Kasumi-1 (cell line): ENCODE measurements at places on chromosomes 13 and 19.

- DNase-seq: no peak
Observed at GRCh38 chr13:30639671-30640070, 22.0 kb downstream of the USPL1 start.

GRCh38 chr13:25744178-25744577 lies 307.6 kb downstream of the SHISA2 start:
- no peak for DNase-seq

DNA sequence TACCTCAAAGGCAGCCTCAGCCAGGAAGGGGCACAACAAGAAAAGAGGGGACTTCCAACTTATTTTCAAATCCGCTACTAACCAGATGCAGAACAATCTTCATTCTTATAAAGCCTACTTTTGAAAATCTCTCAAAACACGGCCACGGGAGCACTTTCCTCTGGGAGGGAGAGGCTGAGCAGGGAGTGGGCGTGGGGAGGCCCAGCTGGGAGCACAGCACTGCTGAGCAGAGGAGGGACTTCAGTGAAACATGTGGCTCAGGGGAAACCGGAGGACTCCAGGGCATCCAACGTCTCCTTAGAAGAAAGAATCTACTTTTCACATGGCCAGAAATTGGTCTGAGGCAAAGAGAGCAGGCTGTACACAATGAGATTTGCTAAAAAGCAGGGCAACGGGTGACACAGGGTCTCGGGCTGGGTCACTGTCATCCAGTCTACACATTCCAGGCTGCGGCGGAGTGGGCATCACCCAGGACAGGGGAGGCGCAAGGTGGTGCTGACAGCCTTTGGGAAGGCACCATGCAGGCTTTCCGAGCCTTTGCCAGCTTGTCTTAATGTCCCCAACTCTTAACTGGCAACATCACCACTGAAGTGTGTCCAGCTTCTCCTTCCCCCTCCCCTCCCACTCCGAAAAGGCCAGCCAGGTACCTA lies 117.1 kb downstream of the STK24 start:
- no peak for DNase-seq

- no peak for DNase-seq
Observed at GRCh38 chr19:7540761-7541474, 5.4 kb downstream of the PNPLA6 start.

DNA sequence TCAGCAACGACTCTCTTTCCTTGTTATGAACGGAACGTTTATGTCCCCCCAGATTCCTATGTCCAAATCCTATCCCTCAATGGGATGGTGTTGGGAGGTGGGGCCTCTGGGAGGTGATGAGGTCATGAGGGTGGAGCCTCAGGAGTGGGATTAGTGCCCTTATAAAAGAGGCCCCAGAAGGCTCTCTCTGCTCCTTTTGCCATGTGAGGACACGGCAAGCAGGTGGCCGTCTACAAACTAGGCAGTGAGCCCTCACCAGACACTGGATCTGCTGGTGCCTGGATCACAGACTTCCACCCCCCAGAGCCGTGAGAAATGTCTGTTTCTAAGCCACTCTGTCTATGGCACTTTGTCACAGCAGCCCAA lies 53.2 kb downstream of the EPS15L1 start:
- DNase-seq: no peak

DNA sequence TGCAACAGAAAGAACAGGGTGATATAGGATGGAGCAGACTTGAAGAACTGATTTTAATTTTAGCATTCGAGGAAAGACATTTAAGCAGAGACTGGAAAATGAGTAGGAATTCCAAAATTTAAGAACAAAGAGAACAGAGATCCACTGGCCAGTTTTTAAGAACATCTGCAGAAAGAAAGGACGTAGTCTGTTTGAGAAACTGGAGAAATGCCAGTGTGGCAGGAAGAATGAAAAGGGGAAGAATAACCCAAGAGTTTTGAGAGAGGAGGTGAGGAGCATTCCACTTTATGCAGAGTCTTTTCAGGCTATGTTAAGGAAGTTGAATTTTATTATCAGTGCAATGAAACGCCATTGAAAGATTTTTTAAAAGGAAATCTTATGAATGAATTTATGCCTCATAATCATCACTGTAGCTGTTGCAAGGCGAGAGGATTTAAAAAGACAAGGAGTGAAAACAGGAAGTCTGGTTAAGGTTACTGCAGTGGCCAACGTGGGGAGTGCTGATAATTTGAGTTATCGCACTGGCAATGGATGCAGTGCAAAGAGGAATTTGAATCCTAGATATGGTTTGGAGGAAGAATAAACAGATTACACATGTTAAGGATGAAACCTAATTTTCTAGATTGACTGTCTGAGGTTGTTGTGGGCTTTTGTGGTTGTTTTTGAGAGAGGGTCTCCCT lies 253.8 kb downstream of the DACH1 start:
- peak; percentile 87 for DNase-seq

DNA sequence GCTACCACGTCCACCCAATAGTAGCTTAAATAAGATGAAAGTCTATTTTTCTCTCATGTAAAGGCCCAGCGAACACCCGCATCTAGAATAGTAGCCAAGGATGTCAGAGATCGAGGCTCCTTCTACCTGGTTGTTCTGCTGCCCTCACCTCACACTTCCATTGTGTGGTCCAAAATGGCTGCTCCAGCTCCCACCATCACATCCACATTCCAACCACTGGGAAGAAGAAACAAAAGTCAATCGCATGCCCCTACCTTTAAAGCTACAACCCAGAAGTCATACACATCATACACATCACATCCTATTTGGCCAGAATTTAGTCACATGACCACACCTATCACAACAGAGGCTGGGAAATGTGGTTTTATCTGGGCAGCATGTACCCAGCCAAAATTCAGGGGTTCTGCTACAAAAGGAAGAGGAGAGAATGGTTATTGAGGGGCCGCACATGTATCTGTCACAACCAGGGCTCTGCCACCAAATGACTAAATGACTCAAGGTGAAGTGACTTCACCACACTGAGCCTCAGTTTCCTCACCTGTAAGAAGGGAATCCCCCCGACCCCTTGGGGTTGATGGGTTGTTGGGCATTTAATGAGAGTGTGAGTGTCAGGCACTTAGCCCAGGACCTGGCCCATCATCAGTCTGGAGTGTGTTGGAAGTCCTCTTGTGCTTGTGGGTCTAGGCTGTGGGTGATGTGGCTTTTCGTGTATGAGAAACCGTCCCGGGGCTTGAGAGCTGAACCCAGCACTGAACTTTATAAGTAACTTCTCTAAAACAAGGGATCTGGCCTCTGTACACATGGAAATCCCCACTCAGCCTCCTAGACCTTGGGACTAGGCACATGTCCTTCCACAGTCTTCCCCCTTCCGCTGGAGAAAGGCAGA lies 10.2 kb upstream of the CBLC start:
- DNase-seq: no peak

- DNase-seq: peak; percentile 95
Observed at GRCh38 chr13:45341034-45341798, at the start of gene TPT1. Gene TPT1, minus strand, starts transcription at chr13:45341183. Its CDS starts 114 bp downstream, at chr13:45341069.

DNA sequence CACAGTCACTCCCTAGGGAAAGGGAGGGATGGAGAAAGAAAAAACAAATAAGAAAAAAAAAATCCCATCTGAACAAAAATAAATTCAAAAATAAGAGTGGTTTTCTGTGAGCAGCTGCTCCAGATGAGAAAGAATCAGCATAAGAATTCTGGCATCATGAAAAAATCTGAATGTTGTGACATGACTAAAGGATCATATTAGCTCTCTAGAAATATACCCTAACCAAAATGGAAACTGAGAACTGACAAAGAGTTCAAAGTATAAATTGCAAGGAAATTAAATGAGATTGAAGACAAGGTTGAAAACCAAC lies 579.0 kb downstream of the UQCRFS1 start:
- no peak for DNase-seq

GRCh38 chr13:24921881-24922280 lies 157.9 kb downstream of the RNF17 start:
- no peak for DNase-seq

DNA sequence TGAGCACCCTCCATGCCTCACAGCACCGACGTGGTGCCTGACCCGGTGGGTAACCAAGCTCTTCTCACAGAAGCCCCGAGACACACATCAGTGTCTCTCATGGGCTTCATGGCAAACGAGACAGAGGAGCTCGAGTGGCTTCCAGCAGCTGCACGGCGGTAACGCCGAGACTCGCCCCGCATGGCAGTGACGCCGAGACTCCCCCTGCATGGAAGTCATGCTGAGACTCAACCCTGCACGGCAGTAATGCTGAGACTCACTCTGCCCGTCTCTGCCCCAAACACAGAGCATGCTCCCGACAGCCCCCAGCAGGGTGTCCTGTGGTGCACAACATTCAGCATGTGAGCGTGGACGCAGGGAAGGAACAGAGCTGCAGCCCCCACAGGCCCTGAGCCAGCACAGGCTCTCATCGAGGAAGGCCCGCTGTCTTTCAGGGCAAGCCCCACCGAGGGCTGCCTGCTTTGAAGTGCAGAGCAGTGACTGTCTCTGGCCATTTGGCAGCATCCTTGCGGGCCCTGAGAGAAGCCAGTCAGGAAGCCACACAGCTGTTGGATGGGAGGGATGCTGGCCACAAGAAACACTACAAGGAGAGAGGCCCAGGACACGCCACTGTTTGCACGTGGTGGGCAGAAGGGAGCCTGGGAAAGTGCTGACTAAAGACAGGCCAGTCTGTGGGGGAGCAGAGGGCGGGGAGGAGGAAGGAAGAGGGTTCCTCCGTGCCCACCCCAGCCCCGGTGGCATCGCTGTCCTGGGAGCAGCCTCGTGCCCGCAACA lies 9.5 kb downstream of the GAS6 start:
- DNase-seq: peak; percentile 36

DNA sequence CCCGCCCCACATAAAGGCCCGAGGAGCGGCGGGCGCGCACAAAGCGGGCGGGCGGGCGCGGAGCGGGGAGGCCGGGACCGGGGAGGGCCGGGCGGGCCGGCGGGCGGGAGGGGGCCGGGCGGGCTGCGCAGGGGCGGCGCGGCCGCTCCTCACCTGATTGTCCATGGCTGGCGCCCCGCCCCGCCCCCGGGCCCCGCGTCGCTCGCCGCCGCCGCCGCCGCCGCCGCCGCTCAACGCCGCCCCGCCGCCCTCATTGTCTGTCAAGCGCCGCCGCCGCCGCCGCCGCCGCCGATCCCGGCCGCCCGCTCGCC lies 200 bp downstream of the MLLT1 start:
- DNase-seq: no peak

- no peak for DNase-seq
Observed at GRCh38 chr19:6794686-6795431, 22.4 kb downstream of the VAV1 start.

GRCh38 chr19:34457446-34457845 lies 24.1 kb upstream of the WTIP start:
- DNase-seq: no peak

GRCh38 chr13:38933786-38934185 lies 56.8 kb downstream of the STOML3 start:
- DNase-seq: no peak

DNA sequence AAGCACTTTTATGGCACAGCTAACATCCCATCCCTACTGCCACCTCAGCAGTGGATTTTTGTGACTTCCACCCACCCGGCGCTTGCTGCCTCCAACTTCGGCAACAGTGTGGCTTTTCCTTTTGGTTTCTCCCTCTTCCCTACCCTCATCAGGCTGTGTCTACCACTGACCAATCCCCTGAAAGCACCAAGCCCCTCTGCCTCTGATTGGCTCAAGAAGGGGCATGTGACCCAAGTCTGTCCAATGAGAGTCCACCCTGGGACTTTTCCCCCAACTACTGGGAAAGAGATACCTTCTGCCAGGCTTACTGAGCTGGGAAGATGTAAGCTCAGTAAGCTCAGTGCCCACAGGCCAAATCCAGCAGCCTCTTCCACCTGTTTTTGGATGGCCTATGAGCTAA lies 5.8 kb downstream of the SMIM7 start:
- no peak for DNase-seq

DNA sequence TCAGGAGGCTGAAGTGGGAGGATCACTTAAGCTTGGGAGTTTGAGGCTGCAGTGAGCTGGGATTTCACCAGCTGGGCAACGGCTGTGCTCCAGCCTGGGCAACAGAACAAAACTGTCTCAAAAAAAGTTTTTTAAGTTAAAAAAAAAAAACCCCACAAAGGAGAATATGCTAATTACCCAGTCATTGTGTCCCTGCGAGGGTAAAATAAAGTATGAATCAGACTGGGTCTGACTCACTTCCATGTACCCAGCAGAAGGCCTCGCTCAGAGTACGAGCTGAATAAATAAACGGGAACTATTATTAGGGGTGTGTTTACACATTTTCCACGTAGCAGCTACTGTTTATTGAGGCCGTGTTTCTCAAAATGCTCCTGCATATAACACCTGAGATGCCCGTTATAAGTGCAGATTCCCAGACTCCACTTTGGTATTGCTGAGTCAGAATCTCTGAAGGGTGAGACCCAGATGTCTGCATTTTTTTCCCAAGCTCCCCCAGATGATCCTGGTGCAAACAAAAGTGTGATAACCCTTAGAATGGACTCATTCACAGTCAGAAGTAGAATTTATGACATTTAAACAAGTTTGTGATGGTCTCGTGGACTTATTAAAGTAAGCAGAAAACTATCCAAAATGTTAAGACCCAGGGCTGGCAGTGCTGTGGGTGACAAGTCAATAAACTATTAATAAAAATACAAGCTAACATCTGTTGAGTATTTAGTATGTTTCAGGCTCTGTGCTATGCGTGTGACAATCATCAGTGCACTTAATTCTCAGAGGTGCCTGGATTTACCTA lies 28.2 kb downstream of the KCNC3 start:
- no peak for DNase-seq

DNA sequence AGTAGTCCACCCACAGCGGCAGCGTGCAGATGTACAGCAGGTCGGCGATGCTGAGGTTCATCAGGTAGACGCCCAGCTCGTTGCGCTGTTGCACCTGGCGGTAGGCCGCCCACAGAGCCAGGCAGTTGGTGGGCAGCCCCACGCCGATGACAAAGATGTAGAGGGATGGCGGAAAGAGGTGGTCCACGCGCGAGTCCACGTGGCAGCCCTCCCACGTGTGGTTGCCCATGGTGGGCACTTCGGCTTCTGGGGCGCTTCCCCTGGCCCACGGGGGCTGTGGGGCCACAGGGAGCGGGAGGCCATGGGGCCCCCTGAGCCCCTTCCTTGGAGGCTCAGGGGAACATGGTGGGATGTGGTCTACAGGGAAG lies 7.0 kb upstream of the OPA3 start:
- no peak for DNase-seq

- DNase-seq: no peak
Observed at GRCh38 chr13:111062966-111063365, 52.1 kb upstream of the ARHGEF7 start.

DNA sequence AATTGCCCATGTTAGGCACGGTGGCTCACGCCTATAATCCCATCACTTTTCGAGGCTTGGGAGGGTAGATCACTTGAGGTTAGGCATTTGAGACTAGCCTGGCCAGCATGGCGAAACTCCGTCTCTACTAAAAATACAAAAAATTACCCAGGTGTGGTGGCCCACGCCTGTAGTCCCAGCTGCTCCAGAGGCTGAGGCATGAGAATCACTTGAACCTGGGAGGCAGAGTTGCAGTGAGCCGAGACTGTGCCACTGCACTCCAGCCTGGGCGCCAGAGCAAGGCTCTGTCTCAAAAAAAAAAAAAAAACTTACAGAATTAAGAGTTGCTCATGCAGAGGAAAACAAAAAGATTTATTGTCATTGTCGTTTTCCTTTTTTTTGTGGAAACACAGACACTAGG lies 3.4 kb upstream of the PSMC4 start:
- DNase-seq: no peak
